Natural killer cell treated with Interleukin-12 subunit alpha and Interleukin-12 subunit beta and Interleukin-15 and Interleukin-18, amount 100 ng/mL, for 72 hours (primary cell): ENCODE measurements at places on chromosomes 11 and 22. TPM values are rescaled to one million over a fixed set of nuclear protein-coding genes. Genes with fewer than 3 reads are reported as not detected.

CABP7 gene
- 0.17 TPM for total RNA-seq

SYCE3 gene
- not detected for total RNA-seq

ILK gene
- total RNA-seq = 91.8 TPM

BRMS1 gene
- total RNA-seq = 64.5 TPM

RNF214 gene
- total RNA-seq = 18.9 TPM

TRPM5 gene
- not detected for total RNA-seq

CSRP3 gene
- total RNA-seq = not detected

CELSR1 gene
- total RNA-seq = 0.14 TPM

C1QTNF5 gene
- not detected for total RNA-seq

CCDC116 gene
- 2.0 TPM for total RNA-seq

ADAMTS15 gene
- not detected for total RNA-seq

MISFA gene
- 3.2 TPM for total RNA-seq

RIC3 gene
- total RNA-seq = 1.4 TPM

SLC22A12 gene
- not detected for total RNA-seq

APOBEC3H gene
- 6.9 TPM for total RNA-seq

DDIAS gene
- total RNA-seq = 11.3 TPM

ENTHD1 gene
- total RNA-seq = not detected

APOL5 gene
- not detected for total RNA-seq

MFRP gene
- not detected for total RNA-seq

GSTT2B gene
- not detected for total RNA-seq

ELMOD1 gene
- not detected for total RNA-seq

COMMD9 gene
- total RNA-seq = 49.1 TPM

OR4D11 gene
- not detected for total RNA-seq

NCAPH2 gene
- 105 TPM for total RNA-seq

CHRM1 gene
- total RNA-seq = not detected

KRTAP5-10 gene
- total RNA-seq = not detected

ACR gene
- total RNA-seq = not detected

TRIM34 gene
- 4.3 TPM for total RNA-seq

SLC22A9 gene
- not detected for total RNA-seq

TTC36 gene
- total RNA-seq = 3.4 TPM

SEC14L6 gene
- total RNA-seq = not detected

OR8G5 gene
- total RNA-seq = not detected

SYT8 gene
- total RNA-seq = not detected

IL17REL gene
- not detected for total RNA-seq

PGA5 gene
- total RNA-seq = not detected

TBCEL gene
- 15.9 TPM for total RNA-seq

VPREB1 gene
- not detected for total RNA-seq

IFITM2 gene
- 171 TPM for total RNA-seq

DSCAML1 gene
- total RNA-seq = 0.08 TPM

TRIM51 gene
- 2.2 TPM for total RNA-seq

OTOG gene
- total RNA-seq = not detected

CNTF gene
- total RNA-seq = 6.3 TPM

PYGM gene
- total RNA-seq = 5.6 TPM

SGSM1 gene
- total RNA-seq = 0.75 TPM

SLC25A18 gene
- not detected for total RNA-seq

MMP12 gene
- not detected for total RNA-seq

SHANK3 gene
- not detected for total RNA-seq

MMP7 gene
- total RNA-seq = not detected

EFCAB6 gene
- 1.3 TPM for total RNA-seq

ASPHD2 gene
- total RNA-seq = 8.5 TPM

MOGAT2 gene
- not detected for total RNA-seq

OSBP2 gene
- total RNA-seq = 1.7 TPM

CARNS1 gene
- 2.3 TPM for total RNA-seq

LRRC55 gene
- total RNA-seq = not detected

AQP11 gene
- 0.17 TPM for total RNA-seq
